NCI-H1436 treated with DMSO at 0.1 percent for 48 hours (cell line): ENCODE measurements at places on chromosomes 7 and 10.

GRCh38 chr10:86203162-86203905, 163.3 kb downstream of the GRID1 start:
- no peak for DNase-seq

GRCh38 chr7:74535951-74536356, 82.2 kb downstream of the GTF2IRD1 start:
- no peak for DNase-seq

DNA sequence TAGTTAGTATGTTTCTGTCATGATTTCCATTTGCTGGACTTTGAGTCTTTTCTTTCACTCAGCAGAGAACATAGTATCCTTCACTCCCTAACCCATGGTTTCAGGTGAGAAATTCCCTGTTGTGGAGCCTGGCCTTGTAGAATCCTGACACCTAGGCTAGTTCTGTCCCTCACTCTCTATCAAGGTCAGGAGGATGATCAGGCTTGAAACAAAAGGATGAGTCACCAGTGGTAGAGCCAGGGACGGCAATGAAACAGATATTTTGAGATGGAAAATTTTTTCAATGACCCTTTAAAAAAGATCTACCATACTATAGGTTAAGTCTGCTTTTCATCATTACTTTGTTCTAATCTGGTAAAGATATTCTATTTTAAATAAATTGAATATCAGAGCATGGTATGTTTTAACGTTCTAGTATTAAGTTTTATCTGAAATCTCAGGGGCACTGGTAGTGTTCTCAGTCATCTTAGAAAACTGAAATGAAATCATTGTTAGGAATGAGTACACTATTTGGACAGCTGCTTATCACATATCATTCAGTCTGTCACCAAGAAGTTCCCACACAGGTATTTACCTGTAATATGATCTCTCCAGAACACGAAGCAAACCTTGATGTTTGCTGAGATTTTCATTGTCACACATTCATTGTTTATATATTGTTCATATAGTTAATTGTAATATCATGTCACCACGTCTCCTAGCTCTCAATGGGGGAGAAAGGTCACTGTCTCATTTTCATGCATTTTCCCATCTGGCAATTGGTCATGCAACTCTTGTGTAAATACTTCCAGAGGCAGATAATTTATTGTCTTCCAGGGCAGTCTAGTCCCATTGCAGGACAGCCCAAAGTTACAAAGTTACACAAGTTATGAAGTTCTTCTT, 299.9 kb upstream of the LRRTM3 start:
- no peak for DNase-seq

- no peak for DNase-seq
Measured at GRCh38 chr7:151062111-151062398, 2.7 kb downstream of the SLC4A2 start.

- no peak for DNase-seq
Measured at GRCh38 chr7:103668279-103668941, 222.4 kb upstream of the SLC26A5 start.

GRCh38 chr10:132696728-132697577, 89.0 kb downstream of the NKX6-2 start:
- DNase-seq, result no peak

DNA sequence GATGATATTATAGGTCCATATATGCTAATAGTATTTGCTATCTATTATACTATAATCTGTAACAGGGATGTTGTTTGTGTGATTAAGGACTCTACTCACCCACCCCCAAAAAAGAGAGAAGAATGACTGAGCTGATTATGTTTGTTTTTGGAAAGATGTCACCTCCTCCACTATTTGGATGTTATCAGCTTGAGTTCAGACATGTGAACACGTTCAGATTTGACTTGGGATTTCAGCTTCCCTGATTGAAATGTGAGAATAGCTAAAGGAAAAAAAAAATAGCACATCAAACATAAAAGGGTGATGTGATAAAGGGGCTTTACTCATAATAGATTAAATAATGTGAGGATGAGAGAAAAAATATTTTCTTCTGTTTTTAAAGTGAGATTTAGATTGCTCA, 81.2 kb downstream of the VTI1A start:
- DNase-seq, result no peak

DNA sequence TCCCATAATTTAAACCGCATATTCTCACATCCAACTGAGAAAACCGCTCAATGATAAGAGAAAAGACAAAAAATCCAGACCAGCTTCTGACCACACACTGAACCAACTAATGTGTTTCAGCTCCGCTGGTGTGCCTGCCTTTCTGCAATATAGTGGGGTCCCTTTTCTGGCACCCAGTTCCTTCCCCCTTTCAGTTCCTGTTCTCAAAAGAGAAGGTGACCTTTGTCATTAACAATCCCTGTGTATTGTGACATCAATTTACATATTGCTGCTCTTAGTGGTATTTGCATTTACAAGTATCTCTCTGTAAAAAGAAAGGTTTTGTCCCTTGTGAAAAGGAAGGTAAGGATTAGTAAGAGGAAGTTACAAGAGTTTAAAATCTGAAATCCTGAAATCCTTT, 1.4 kb downstream of the PPP1R17 start:
- DNase-seq, result no peak

DNA sequence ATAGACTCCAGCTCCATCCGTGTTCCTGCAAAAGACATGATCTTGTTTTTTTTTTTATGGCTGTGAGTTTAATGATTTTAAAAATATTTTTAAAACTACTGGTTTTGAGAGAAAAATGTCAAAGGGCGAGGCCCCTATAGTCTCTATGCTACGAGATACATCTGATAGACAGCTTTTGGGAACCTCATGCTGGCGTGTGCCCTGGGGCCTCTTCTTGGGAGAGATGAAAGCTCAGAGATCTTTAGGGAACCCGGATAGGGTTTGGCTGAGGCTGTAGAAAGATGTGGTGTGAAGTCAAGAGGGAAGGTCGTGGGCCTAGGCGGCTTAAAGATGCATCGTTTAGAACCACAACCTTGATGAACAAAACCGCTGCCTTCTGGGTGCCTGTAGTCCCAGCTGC, 70.2 kb downstream of the PDIA4 start:
- DNase-seq, result no peak

DNA sequence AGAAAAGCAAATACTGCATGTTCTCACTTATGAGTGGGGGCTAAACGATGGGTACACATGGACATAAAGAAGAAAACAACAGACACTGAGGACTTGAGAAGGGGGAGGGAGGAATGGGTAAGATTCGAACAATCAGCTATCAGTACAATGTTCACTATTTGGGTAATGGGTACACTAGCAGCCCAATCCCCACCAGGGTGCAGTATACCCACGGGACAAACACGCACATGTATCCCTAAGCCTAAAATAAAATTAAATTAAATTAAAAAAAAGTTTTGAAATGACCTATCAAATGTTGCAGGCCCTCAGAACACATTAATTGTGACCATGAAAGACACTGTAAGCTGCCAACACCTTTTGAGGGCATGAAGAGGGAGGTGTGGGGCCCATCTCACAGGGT, 316.0 kb downstream of the WDR37 start:
- DNase-seq, result no peak

DNA sequence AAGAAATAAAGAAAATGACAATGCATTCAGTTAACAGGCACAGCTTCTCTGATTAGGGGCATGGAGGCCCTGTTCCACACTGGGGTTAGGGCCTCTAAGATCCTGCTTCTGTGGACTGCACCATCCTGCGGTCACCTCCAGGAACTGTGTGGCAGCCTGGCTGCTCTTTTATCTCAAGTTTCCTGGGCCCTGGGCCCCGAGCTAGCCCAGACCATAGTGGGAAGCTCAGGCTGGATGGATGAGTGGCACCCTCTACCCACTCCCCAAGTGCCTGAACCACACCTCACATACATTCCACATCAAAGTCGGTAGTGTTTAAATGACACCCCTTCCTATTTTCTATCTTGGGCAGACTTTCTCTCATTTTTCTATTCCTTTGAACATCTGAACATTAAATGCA, 461.5 kb upstream of the MKI67 start:
- no peak for DNase-seq

DNA sequence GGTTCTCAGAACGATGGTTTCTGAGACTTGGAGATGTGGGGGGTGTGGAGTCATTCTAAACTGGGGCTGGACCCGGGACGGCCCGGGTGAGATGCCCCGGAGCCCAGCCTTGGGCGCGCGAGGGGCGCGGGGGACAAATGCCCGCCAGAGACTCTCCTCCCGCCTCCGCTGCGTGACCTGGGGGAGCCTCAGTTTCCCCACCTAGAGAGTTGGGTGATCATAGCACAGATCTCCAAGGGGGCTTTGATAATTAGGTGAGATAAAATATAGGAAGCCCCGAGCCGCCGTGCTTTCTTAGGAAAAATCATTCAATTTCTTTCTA, 658 bp upstream of the FZD8 start:
- DNase-seq, result no peak

DNA sequence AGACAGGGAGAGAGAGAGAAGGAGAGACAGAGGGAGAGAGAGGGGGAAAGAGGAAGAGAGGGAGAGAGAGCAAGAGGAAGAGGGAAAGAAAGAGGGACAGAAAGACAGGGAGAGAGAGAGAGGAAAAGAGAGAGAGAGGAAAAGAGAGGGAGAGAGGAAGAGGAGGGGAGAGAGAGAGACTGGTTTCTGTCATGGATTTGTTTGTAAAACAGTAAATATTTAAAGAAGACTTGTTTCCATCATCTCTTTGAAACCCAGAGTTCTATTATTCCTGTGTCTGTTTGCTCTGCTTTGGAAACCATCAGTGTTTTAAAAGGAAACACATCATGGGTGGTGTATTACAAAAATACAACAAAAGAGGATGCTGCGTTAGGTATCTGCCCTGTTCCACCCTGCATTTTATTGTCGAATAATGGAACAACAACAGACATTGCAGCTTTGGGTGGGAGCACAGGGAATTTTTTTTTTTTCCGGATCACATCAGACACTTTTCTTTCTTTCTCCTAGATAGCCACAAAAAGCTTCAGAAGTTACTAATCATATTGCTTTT, 150.7 kb upstream of the RSU1 start:
- no peak for DNase-seq

DNA sequence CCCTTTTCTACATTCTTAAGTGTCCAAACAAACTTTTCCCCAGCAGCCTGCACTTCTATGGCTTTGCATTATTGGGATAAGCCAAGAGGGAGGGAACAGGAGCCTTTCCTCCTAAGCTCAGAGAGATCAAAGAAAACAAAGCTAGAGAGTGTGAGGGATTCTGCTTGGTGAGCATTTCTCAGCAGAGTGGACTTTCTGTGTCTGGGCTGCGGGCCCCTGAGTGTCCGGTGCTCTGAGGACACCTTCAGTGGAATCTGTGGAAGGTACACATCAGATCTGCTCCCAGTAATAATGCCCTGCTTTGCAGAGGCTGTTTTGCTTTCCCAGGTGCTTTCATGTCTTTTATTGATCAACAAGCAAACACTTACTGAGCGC, 50.2 kb downstream of the KCNMA1 start:
- DNase-seq, result no peak

DNA sequence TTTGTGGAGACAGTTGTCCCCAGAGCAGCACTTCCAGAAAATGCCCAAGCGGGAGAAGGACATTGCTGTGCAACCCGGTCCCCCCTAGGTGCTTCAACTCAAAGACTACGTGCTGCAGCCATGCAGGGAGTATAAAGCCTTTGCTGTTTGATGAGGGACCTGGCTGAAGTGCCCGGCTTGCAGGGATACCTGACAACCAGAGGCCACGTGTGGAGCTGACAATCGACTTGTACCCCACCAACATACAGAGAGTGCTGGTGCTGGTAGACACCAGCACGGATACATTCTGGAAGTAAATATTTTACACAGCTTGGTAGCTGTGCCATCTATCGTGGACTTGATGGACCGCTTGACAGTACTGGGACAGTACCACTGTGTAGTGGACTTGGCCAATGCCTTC, 240.6 kb downstream of the CACNA2D1 start:
- DNase-seq, result no peak

- no peak for DNase-seq
Measured at GRCh38 chr10:75639736-75640135, 208.3 kb downstream of the LRMDA start.

DNA sequence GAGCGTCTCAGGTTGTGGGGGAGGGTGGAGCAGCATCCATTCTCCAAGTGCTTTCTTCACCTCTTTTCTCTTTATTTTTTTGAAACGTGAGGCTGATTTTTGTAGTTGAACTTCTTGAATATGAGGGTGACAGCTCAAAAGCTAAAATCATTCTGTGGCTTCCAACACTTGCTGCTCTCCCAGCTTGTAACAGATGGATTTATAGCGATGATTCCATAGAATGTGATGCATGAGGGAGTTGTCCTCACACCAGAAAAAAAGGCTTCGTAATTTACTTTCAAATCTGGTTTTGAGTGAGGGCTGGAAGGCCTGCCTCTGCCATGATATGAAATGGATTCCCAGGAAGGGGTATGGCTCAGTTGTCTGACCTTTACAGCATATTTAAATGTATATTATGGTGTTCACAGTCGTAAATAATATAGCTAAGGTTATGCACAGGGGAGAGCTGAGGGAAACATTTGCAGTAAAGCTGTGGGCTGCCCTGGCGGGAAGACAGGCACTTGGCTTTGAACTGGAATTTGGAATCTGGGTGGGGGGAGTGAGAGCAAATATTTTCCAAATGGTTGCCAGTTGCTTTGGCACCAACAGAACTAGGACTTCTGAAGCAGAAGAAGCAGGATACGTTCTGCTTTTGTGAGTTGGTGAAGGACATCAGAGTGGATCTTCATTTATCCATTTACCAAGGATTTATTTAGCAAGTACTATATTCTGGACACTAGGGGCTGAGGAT, 166.7 kb downstream of the SORCS3 start:
- no peak for DNase-seq

DNA sequence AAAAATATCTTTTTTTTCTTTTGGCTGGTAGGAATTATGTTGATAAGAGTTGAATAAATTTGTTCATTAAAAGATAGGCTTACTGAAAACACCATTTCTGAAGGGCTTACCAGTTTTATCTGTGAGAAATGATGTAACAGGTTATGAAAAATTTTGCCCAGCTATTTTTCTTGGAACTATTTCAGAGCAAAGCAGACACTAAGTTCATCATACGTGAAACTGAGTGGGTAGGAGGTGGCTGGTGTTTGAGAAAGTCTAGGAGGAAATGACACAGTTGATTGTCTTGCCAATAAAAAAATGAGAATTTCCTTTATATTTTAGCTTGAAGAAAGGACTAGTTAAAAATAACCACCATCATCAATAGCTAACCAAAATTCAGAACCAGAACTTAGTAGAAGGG, 6.2 kb upstream of the MRC1 start:
- no peak for DNase-seq

- no peak for DNase-seq
Measured at GRCh38 chr10:104299031-104299904, 30.3 kb downstream of the GSTO2 start.

DNA sequence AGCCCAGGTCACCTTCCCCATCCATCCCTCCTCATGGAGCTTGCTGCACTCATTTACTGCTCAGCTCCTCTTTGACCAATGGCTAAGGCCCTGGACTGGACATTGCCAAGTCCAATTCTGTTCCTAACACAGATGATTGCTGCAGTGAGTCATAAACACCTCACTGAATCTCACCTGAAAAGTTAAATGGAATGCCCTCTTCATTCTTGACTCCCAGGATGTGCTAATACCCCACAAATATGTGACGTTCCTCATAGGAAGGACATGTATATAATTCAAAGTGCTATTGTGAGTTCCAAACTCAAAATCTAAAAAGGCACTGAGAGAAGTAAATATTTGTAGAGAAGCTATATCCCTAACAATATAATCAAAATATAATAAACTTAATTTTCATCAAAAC, 73.5 kb upstream of the DLX6 start:
- no peak for DNase-seq
